ENCODE measurements at places on chromosomes 5 and 9.

GRCh38 chr5:33231214-33231710, 209.5 kb upstream of the TARS1 start:
- DNase-seq: no peak

DNA sequence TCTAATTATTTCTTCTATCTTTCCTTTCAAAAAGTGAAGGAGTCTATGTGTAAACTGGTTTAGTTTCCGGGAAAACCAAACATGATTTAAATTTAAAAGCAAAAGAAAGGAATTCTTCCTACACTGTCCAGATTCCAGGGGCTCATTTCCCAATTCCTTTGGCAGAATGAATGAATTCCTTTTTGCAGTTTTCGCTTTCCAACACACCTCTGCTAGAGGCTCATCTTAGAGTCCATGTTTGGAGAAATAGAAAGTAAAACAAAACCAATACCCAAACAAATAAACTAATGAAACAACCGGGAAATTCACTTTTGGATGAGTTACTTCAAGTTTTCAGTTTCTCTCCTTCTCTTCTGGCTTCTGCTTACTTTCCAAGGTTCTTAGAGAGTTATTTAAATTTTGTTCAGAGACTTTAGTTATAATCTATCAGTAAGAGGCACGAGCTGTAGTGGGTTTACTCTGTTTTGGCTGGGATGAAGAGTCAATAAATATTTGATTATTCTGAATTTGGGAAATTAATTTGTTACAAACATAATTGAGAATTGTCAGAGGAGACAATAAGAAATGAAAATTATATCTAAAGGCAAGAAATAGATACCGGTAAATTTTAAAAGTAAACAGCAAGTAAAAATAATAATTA, 365.0 kb upstream of the CDH9 start:
- no peak for DNase-seq

DNA sequence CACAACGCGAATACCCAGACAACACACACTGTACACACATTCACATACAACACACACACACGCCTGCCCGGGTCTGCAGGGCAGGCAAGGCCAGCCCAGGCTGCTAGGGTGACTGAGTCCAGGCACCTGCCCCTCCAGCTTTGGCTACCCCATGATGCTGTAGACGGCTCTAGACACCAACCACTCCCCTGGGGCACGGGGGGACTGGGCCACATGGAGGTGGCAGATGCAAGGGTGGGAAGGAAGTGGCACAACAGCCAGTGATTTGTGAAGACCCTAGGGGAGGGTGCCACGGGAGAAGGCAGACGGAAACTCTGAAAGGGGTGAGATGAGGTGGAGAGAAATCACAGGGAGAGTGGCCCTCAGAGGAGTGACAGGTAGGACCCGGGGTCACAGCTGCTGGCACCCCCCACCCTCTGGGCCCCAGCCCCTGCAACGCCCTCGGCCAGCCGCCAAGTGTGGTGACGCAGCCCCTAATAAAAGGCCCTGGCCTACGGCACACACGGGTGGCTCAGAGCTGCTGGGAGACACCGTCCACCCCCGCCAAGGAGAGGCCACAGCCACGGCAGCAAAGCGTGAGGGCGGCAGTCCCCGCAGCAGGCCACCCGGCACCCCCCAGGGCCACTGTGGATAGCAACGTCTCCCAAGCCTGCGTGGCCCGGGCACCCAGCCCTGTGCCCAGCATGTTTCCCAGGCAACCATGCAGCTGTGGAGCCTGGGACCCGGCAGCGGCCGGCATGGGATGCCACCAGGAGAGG, 6.6 kb upstream of the CCDC187 start:
- no peak for DNase-seq

- DNase-seq: no peak
Measured at GRCh38 chr5:79396265-79396664, 117.7 kb downstream of the HOMER1 start.

Measured in DMS79 (cell line).